Parietal lobe (tissue), 2 donors: ENCODE measurements at places on chromosomes 16 and 17. TPM values are rescaled to one million over a fixed set of nuclear protein-coding genes. Genes with fewer than 3 reads are reported as not detected.

The SRL gene
- not detected for total RNA-seq

The AXIN2 gene
- 38.5 TPM for total RNA-seq

The DLX4 gene
- total RNA-seq = not detected

The UMOD gene
- total RNA-seq = not detected

The TBX2 gene
- total RNA-seq = 1.3 TPM

The NPIPA8 gene
- total RNA-seq = 5.6 TPM

The RRAD gene
- 0.63 TPM for total RNA-seq

The SOCS3 gene
- 3.1 TPM for total RNA-seq

The MRPL12 gene
- total RNA-seq = 4.7 TPM

The CRYBA1 gene
- not detected for total RNA-seq

The TBX21 gene
- not detected for total RNA-seq

The NME4 gene
- total RNA-seq = 25.7 TPM

The NECAB2 gene
- 0.63 TPM for total RNA-seq

The CACNA1H gene
- total RNA-seq = 32.9 TPM

The CCR7 gene
- not detected for total RNA-seq

The LCAT gene
- 1.3 TPM for total RNA-seq

The PDP2 gene
- total RNA-seq = 12.5 TPM

The DERL2 gene
- 31.6 TPM for total RNA-seq

The PMP22 gene
- 8.5 TPM for total RNA-seq

The EFNB3 gene
- 19.7 TPM for total RNA-seq

The C16orf86 gene
- total RNA-seq = 1.3 TPM

The LPCAT2 gene
- 2.2 TPM for total RNA-seq

The SULT1A1 gene
- total RNA-seq = 9.7 TPM

The PRR35 gene
- not detected for total RNA-seq

The TK1 gene
- total RNA-seq = 4.1 TPM

The KRTAP16-1 gene
- not detected for total RNA-seq

The HAS3 gene
- total RNA-seq = 9.7 TPM

The PSMD7 gene
- 52.3 TPM for total RNA-seq

The KRT27 gene
- total RNA-seq = not detected

The ZNF750 gene
- total RNA-seq = not detected

The ZNF597 gene
- 5.0 TPM for total RNA-seq

The CCT6B gene
- total RNA-seq = 2.5 TPM

The P2RX1 gene
- total RNA-seq = 0.31 TPM

The RAB40B gene
- total RNA-seq = 16.3 TPM

The SDR42E2 gene
- total RNA-seq = not detected

The DNAI2 gene
- total RNA-seq = not detected

The IRX5 gene
- not detected for total RNA-seq

The ZFP3 gene
- total RNA-seq = 13.5 TPM

The TP53TG3B gene
- not detected for total RNA-seq

The TBC1D3H gene
- total RNA-seq = not detected

The MPO gene
- 0.94 TPM for total RNA-seq

The JPH3 gene
- total RNA-seq = 68.2 TPM

The EIF3CL gene
- total RNA-seq = 116 TPM

The G6PC1 gene
- total RNA-seq = not detected

The PPY gene
- total RNA-seq = not detected

The KRT40 gene
- not detected for total RNA-seq

The FASN gene
- 128 TPM for total RNA-seq

The PSMD11 gene
- total RNA-seq = 94.5 TPM

The RILP gene
- total RNA-seq = 1.6 TPM

The TP53TG3C gene
- not detected for total RNA-seq

The TM4SF5 gene
- total RNA-seq = not detected

The TEX14 gene
- 0.94 TPM for total RNA-seq

The ACSM5 gene
- 0.31 TPM for total RNA-seq

The MARF1 gene
- total RNA-seq = 64.5 TPM

The GUCY2D gene
- total RNA-seq = not detected

The SYT17 gene
- total RNA-seq = 16.9 TPM

The B4GALNT2 gene
- not detected for total RNA-seq

The KRTAP17-1 gene
- total RNA-seq = not detected

The KREMEN2 gene
- total RNA-seq = not detected
